ENCODE measurements at places on chromosomes 12 and 14.

GRCh38 chr12:47312808-47313426, 233.2 kb upstream of the AMIGO2 start:
- DNase-seq, result no peak

DNA sequence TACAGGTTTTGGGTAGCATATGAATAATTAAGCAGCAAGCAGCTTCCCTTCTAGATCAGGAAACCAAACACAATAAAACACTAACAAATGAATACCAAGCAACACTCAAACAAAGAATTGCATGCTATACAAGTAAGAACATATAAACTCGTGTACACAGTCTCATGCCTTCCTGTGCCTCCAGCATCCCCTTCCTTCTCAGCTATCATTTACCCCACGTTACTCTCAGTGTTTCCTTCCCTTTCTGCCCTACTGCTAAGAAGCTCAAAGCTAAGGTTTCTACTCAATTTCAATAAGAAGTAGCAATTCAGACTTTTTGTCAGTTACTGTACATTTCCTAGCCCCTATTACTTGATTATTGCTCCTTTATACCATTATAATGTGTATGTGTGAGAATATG, 81.0 kb downstream of the DUSP16 start:
- DNase-seq, result no peak

GRCh38 chr12:112916270-112916669, 9.5 kb downstream of the OAS1 start:
- DNase-seq, result no peak

GRCh38 chr14:100401031-100401692, 78.0 kb downstream of the SLC25A47 start:
- no peak for DNase-seq

DNA sequence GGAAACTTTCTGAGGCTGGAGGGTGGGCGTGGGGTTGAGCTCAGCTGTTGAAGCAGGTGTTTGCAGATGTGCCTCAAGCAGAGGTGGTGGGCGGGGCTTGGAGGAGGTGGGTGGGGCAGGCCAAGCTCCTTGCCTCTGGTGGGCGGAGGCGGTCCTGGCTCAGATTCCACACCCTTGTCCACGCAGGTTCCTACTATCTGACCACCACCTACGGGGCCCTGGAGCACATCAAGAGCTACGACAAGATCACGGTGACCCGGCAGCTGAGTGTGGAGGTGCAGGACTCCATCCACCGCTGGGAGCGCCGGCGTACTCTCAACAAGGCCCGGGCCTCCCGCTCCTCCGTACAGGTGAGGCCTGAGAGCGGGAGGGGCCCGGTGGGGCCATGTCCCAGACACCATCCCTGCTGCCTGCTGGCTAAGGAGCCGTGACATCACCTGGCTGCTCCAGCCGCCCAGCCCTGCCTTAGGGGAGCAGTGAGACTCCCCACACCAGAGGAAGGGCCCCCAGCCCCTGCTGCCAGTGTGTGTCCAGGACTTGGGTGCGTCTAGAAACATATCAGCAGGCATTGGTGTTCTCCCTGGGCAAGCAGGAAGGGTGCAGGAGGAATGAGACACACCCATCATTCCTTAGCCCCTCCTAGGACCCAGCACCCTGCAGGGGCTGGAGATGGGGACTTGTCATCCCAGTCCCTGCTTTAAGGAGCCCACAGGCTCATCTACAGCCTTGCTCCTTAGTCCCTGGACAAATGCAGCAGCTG, 63.4 kb downstream of the LGMN start:
- no peak for DNase-seq

DNA sequence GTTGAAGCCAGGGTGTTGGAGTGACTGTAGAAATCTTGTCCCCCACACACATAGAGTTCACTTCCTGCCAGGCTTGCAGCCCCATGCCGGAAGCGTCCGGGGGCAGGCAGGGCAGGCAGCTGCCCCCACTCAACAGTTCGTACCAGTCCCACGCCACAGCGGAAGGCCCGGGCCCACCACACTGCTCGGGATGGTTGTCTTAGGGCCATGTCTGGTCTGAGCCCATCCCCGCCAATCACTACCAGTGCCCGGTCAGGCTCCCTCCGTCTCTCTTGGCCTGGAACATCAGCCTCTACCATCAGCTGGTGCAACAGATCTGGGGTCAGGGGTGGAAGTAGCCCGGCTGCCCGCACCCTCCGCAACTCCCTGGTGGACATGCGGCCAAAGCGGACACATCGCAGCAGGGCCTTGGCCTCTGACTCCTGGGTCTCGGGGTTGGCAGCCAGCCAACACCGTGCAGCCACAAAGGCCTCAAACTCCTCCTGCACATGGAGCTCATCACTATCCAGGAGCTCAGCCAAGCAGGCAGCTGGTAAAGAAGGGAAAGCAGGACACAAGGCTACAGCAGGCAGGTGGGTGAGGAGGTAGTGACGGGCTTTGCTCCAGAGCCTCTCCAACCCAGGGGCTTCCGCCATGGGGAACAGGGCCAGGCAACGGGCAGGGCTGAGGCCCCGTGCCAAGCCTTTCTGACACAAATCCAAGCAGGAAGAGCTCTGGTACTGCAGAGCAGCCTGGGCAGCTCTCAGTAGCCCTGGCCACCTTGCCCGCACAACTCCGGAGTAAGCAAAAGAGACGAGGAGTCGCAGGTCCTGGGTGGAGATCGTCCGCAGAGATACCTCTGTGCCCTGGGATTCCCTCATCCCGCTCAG, 5.9 kb downstream of the KLHL33 start:
- no peak for DNase-seq

GRCh38 chr12:2858334-2858733, 1.5 kb upstream of the TEX52 start:
- DNase-seq, result no peak

- DNase-seq, result no peak
These were observed 104.7 kb upstream of the ESRRB start for GRCh38 chr14:76271041-76271755.

GRCh38 chr14:54686219-54686870, 119.4 kb downstream of the SAMD4A start:
- DNase-seq, result no peak

GRCh38 chr12:104490850-104491249, 34.1 kb downstream of the CHST11 start:
- DNase-seq, result no peak

DNA sequence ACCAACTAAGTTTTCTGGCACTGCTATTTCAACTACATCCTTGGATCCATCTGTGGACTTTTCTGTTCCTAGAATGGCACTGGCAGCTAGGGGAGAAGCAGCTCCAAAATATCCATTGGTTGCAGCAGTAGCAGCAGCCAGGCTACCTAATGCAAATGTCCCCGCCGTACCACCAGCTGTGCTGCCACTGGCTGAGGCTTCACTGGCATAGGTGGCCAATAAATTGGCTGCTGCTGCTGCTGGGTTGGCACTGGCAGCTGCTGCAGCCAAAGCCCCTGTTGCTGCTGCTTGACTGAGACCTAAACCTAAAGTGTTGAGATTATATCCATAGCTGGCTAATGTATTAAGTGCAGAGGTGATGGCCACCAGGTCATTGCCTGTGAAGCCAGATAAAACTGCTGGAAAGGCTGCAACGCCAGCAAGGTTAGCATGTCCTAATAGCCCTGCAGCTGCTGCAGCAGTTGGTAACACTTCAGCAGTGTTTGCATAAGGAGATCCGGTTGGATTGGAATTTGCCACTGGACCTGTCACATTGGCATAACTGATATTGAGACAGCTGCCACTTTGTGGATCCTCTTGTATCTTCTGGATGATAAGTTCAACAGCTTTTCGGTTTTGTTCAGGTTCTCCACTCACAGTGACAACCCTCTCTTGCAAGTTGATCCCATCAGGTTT, 149.5 kb downstream of the NOVA1 start:
- no peak for DNase-seq

- DNase-seq, result no peak
These were observed 212.7 kb downstream of the ERC1 start for GRCh38 chr12:1203735-1204019.

GRCh38 chr14:58712357-58712756, 74.6 kb downstream of the DACT1 start:
- DNase-seq, result no peak

DNA sequence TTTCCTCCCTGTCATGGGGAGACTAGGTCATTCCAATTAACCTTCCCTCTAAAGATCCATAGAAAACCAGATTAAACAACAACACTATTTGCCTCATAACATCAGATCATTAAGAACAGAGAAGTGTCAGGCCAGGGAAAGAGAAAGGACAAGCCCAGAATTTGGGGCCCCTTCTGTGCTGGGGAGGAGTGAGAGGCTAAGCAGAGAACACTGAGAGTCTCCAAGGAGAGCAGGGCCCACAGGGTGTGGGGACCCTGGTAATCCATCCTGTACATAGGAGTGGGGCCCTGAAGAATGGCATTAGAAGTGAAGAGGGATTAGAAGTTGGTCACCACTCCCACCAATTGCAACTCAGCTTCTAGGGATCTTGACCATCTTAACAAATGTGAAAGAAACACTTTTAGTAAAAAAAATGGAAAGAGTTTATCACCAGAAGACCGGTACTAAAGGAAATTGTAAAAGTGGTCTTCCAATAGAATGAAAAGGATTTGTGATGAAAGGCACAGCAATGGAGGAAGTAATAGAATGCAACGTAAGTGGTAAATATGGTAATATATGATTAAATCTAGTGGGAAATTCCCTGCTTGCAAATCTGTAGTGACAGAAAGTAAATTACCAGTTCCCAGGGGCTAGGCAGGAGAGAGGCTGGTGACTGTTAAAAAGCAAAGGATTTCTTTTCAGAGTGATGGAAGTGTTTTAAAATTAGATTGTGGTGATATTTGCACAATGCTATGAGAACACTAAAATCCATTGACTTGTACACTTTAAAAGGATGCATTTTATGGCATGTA, 14.0 kb upstream of the TMTC1 start:
- DNase-seq, result no peak

DNA sequence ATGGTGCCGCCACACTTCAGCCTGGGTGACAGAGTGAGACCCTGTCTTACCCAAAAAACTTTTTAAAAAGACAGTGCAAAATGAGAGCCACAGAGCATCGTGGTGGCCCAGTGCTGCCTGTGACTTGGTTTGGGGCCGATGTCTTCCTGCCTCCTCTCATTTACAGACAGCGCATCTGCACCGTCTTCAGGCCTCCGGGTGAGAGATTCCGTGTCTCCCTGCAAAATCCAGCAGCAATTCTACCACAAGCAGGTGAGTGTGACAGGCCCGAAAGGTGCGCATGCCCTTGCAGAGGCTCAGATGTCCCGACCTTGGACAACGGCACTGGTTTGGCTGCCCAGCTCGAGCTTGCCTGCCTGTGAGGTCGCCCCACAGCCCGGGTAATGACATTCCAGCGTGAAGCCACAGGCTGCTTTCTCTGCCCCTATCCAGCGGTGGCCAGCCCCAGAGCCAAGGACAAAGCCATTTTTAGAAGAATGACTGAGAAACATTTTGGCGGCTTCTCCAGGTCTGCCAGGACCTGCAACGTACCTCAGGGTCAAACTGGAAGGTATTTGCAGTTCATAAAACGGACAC, 70.3 kb upstream of the RFLNA start:
- DNase-seq, result no peak

DNA sequence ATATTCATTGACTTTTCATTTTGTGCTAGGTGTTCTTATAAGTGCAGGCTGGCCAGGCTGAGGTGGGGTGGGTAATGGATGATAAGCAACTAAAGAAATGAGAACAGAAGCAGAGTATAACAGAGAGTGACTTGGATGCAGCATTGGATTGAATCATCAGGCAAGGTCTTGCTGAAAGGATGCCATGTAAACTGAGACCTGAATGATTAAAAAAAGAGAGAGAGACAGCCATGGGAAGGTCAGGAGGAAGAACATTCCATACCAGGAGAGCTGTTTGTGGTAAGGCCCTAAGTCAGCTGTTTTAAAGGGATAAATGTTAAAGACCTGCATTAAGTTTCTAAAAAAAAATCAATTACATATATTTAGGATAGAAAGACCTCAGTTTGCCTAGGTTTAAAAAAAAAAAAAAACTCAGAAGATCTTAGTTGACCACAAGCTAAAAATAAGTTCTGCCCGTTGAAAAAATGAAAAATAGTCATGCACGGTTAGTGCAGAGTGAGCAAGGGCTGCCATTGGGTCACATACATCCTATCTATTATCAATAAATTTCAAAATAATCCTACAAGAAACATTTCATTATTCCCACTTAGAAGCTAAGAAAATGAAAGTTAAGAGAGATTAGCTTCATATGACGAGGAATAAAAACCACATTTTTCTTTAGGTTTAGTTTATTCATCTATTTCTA, 37.2 kb downstream of the IFNG start:
- DNase-seq, result no peak

DNA sequence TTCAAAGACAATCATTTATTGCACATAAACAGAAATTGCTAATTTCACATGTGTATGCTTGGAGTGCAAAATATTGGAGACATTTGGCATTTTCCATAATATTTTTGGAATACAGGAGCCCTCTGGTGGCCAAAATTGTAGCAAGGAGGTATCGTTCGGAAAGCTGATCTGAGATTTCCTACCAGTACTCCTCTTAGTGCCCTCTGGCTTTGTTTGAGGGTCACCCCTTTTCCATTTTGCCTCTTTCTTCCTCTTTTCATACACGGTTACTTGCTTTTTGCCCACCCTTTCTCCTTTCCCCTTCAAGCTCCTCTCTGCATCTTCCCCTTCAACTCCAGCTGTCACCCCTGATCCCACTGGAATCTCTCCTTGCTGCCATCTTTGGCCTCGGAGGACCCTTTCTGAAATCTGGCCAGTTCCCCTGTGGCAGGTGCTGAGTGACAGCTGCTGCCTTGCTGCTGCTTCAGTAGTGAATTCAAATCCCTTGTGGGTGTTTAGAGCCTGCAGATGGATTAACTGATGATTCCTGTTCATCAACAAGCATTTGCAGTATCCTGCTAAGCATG, 164.6 kb upstream of the PARP11 start:
- DNase-seq, result no peak

GRCh38 chr12:111027431-111027830, 107.1 kb upstream of the MYL2 start:
- no peak for DNase-seq

- no peak for DNase-seq
These were observed 59.0 kb downstream of the RPS29 start for GRCh38 chr14:49527221-49527620.

DNA sequence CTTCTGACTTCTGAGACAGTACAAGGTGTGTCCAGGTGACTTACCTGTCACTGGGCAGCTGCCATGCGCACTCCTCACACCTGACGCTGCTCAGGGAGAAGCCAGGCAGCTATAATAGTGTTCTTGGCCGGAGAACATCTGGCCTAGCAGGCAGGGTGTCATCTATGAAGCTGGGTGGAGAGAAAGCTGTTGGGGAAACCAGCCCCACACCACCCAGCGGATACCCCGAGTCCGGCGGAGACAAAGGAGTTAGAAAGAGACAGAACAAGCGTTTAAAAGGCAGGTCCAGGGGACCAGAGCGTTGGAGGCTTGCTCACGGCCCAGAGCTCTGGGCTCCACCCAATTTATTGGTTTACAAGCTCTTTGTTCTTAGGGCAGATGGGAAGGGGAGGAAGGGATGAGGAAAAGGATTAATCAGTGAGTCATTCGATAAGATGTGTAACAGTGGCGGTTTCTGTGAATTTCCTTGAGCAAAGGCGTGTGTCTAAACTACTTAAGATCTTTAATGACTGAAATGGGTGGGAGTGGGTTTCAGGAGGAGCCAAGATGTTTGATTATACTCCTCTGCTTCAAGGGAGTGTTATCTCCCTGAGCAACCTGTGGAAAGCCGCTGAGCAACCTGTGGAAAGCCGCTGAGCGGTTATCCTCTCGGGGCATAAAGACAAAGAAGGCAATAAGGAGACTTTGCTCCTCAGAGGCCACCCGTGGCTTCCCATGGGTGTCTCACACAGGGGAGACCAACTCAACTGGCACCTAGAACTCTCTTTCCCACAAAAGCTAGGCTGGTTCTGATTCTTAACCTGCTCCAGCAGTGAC, at the start of gene GALNT8:
GALNT8 (plus strand) TSS at position 580 of the 816 bp plus-strand sequence. CDS start 278 bp downstream, outside the sequence.
- no peak for DNase-seq

GRCh38 chr14:101593411-101594238, 32.3 kb downstream of the DIO3 start:
- no peak for DNase-seq

GRCh38 chr12:131600160-131600532, 110.7 kb upstream of the SFSWAP start:
- DNase-seq, result no peak
